ENCODE measurements at places on chromosomes 2 and 18.

DNA sequence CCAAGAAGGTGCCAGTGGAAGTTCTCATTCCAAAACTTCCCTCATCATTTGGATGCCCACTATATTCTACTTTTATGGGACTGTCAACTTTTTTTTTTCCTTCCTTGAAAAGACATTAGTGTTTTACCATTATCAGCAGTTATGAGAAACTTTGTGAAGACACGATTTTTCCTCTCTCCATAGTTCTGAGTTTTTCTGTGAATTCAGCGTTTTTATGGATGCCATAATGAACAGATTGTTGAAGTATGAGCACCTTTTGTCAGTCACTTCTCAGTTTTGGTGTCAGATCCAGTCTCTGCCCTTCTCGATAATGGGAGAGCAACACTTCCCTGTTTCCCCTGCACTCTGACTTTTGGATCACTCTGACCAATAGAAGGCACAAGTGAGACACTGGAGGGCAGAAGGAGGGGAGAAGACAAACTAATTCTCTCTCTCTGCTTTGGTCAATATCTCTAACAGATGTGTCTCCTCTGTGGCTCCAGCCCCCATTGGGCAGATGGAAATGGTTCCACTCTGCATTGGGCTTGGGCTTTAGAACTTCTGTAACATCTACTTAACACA is 53.5 kb upstream of the FN1 start:
- DNase-seq = no peak

DNA sequence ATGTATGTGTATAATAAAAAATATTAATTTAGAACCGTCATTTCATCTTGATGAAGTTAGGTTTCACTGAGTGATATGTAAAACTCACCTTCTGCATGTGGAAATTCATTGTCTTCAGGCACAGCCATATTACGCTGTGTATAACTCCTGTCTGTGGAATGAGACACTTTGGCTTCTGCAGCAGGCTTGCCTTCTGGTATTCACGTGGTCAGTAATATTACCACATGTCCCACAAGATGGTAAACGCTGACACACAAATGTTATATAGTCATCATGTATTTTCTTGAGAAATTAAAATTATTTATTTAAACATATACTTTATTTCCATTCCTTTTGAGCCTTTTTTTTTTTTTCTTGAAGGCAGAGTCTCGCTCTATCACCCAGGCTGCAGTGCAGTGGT is 25.1 kb upstream of the AAK1 start:
- DNase-seq = no peak

DNA sequence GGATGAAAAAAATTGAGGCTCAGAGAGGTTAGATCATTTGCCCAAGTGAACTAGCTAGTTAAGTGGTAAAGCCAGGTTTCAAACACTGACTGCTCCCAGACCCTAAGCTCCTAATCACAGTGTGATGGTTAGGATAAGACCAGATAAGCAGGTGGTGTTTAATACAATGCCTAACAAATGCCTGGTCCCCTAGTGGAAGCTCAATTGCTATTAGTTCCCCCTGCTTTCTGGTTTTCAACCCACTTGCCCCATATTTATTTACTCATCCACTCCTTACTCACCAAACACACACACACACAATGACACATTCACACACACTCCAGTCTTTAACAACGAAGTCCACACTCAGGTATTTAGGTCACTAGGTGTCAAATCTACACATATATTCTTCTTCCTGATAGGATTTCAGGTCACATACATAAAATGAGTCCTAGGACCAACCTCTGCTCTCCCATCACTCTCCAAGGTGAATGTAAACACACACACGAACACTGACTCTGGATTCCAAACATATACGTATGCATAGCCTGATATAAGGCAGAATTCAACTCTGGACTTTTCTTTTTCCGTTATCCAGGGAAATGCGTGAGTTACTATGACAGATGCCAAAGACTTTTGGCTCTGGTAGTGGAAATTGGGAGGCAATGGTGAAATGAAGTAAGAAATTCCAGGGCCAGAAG is 73.6 kb upstream of the TSPYL6 start:
- no peak for DNase-seq

- DNase-seq = no peak
These were observed 136.6 kb downstream of the MTCL1 start for GRCh38 chr18:8841781-8842485.

DNA sequence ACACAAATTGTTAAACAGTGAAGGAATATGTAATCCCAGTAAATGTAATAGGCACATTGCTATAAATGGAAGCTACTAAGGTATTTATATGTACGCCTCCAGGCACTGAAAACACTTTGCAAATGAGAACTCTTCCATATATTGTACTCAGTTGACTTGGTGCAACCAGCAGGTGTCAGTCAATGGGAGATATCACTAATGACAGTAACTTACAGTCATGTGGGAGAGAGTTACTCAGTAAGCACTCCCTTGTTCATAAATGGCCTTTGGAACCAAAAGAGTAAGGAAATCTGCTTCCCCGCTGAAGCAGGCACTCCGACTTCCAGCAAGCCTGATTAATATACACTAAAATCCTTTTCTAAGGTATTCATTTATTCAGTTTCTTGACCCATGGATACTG is 5.9 kb downstream of the MDH1 start:
- DNase-seq = no peak

DNA sequence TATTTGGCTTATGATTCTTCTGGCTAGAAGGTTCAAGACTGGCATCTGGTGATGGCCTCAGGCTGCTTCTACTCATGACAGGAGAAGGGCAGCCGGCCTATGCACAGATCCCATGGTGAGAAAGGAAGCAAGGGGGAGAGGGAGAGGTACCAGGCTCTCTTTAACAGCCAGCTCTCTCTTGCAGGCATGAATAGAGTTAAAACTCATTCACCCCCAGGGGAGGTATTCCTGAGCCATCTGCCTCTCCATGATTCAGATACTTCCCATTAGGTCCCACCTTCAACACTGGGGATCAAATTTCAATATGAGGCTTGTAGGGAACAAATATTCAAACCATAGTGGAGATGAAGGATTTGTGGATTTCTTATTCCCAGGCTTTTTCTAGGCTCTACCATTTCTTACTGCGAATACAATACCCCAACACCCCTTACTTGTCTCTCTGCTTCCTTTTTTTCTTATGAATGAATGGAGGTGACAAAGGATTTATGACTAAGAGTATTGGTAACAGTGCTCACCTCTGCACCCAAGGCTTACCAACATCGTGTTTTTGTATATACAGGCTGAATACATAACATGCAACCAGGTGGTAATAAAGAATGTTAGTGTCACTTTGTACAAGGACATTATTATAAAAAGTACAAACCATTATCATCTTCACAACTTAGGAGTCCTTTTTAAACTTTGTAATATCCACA is 454.6 kb upstream of the TRIB2 start:
- DNase-seq = no peak

Measured in posterior cingulate gyrus (tissue), 11 donors.